ENCODE measurements at places on chromosomes 6 and 20. TPM values are rescaled to one million over a fixed set of nuclear protein-coding genes. Genes with fewer than 3 reads are reported as not detected.

DNA sequence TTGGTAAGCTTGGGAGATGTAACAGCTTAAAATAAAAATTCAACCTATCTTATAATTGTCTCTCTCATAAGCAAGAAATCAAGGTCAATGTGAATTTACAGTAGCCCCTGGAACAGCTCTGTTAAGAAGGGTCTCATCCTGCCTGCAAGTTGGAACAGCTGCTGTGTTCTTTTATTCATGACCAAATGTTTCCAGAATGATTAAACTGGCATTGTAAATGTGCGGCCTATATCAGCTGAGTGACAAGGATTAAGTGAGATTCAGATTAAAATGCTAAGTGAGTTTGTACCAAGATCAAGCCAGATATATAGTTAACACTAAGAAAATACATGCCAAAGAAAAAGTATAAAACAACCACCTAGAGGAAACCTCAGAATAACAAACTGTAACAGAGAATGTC is 45.3 kb upstream of the NRSN1 start:
- no peak for DNase-seq

GRCh38 chr20:52411611-52412010 is 220.0 kb upstream of the ZFP64 start:
- DNase-seq: no peak

- DNase-seq: no peak
Observed at GRCh38 chr6:131787079-131787478, 20.7 kb upstream of the ENPP1 start.

DNA sequence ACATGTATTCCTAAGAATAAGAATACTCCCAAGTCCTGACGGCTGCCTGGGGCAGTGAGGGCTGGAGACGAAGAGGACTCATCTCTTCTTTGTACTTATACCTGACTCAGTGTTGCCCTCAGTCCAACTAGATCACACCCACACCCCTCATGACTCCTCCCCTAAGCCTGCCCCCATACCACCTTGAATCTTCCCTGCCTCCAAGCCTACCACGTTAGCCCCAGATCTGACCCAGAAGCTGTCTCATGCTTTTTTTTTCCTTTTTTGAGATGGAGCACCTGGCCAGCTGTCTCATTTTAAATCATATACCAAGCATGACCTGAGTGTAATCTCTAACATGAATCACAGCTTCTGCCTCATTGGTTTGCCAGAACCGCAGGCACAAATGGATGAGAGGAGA is 45.2 kb downstream of the MUC22 start:
- DNase-seq: no peak

GRCh38 chr6:151589667-151590066 is 95.8 kb downstream of the CCDC170 start:
- DNase-seq: no peak

DNA sequence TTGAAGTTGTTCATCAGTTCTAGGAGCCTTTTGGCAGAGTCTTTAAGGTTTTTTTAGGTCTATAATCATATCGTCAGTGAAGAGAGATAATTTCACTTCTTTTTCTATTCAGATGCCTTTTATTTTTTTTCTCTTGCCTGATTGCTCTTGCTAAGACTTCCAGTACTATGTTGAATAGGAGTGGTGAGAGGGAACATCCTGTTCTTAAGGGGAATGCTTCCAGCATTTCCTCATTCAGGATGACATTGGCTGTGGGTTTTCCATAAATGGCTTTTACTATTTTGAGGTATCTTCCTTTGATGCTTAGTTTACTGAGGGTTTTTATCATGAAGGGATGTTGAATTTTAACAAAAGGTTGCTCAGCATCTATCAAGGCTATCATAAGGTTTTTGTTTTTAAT is 109.5 kb downstream of the CLVS2 start:
- no peak for DNase-seq

GRCh38 chr6:28695715-28696114 is 170.0 kb downstream of the GPX5 start:
- DNase-seq: no peak

GRCh38 chr20:33881989-33882388 is 70.8 kb downstream of the CHMP4B start:
- DNase-seq: no peak

DNA sequence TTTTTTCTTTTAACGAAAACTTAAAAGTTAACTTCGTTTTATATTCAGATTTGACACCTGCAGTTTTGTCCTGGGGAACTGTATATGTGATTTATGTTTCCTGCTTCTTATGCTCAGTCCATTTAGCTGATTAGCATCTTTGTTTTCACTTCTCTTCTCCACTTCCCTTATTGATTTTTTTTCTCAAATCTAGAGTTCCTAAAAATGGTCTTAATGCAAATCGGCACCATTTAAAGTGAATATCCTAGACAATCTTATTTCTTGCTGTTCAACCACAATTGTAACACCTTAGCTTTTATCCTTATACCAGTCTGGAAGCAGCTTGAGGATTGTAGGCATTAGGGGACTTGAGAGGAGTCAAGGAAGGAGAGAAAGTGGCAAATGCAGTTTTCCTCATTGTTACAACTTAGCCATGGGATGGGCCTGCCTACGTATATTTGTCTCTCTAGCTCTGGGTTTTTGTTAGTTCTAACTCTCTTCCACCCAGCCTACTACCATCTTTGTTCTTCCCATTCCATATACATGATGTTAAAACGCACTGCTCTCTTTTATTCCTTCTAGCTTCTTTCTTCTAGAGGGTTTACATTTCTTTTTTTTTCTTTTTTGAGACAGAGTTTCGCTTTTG is 8.5 kb downstream of the QRSL1 start:
- DNase-seq: no peak

- no peak for DNase-seq
Observed at GRCh38 chr6:41713159-41713649, 22.2 kb downstream of the TFEB start.

The EZR gene
- total RNA-seq: 252 TPM

The ACAT2 gene
- 28.2 TPM for total RNA-seq

The PRR18 gene
- not detected for total RNA-seq

The PSORS1C1 gene
- not detected for total RNA-seq

The TENT5A gene
- 4.8 TPM for total RNA-seq

The BTN1A1 gene
- not detected for total RNA-seq

The TTBK1 gene
- total RNA-seq: not detected

The ADGRF5 gene
- 0.32 TPM for total RNA-seq

The HLA-DRB5 gene
- total RNA-seq: 6.9 TPM

The TLDC2 gene
- total RNA-seq: not detected

The MOXD1 gene
- 0.18 TPM for total RNA-seq

The MED20 gene
- total RNA-seq: 7.2 TPM

The IBTK gene
- 21.9 TPM for total RNA-seq

The ITPR3 gene
- 61.2 TPM for total RNA-seq
